CD8-positive, alpha-beta T cell (primary cell): ENCODE measurements at places on chromosomes 1 and 21. TPM values are rescaled to one million over a fixed set of nuclear protein-coding genes. Genes with fewer than 3 reads are reported as not detected.

The KISS1 gene
- total RNA-seq, result not detected

- DNase-seq, result no peak
Observed at GRCh38 chr1:11979028-11979850, 1.0 kb upstream of the MFN2 start.

The HNRNPU gene
- total RNA-seq, result 411 TPM

- no peak for DNase-seq
Observed at GRCh38 chr1:150627826-150628410, 1.5 kb downstream of the ENSA start.

DNA sequence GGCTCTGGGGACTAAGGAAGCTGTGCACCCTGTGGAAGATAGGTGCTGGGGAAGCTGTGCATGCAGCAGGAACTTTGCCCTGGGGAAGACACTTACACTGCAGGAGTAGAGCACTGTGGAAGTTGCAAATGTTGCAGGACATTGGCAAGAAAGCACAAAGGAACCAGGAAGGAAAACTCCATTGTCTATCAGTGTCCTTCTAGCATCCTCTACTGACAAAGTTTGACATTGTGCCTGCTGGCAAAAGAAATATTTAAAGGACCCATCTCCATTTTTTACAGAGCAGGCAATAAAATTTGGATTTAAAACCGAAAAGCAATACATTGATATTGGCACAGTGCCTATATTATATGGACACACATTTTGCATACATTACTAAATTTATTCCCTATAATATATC, 394.1 kb downstream of the PBX1 start:
- DNase-seq, result no peak

DNA sequence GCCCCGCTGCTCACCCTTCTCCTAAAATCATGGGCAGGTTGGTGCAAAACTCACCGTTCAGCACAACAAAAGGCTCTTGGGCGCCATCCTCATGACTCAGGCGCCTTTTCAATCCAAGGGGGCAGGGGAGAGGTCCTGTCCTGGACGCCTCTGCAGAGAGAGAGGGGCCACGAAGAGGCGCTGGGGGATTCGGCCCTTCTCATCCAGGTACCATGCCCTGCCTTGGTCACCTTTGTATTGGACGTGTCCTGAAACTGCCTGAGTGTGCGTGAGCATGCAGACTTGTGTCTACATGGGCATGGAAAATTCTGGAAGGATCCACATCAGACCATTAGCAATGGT, 53.5 kb downstream of the SLC37A1 start:
- DNase-seq, result no peak

The GALNT2 gene
- total RNA-seq, result 13.6 TPM

The FCRLB gene
- 0.24 TPM for total RNA-seq
